ENCODE measurements at places on chromosomes 2 and 18. TPM values are rescaled to one million over a fixed set of nuclear protein-coding genes. Genes with fewer than 3 reads are reported as not detected.

DNA sequence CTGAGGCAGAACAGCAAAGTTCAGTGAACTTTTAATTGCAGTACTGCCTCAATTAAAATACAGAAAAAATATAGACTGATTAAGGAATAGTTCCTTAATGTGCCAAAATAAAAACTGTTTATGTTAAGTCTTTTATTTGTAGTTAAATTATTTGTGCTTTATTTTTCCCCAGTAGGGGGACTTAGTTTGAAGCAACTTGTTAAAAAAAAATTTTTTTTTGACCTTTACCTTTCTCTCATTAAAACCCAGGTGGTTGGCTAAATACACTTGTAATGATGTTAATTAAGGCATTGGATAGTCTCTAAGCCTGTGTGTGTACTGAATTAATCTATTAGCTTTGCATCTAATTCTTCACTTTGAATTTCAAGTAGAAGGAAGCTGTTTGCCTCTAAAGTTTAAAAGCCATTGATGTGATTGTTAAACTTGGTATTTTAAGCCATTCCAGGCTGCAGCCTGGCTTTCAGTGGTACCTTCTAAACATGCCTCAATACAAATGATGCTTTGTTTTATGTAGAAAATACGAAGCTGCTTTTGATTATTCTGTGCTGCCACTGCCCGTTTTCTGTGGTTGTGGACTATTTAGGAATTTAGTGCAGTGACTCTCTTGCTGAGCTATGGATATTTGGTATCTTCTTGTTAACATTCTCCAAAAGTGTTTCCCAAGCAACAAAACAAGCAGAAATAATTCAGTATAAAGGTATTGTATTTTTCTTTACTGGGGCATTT is 102.9 kb downstream of the TANC1 start:
- DNase-seq = no peak

- peak; percentile 38 for DNase-seq
These were observed 2.4 kb downstream of the EPAS1 start for GRCh38 chr2:46299365-46300263.

GRCh38 chr18:57922885-57923284 is 119.8 kb upstream of the ATP8B1 start:
- DNase-seq = no peak

DNA sequence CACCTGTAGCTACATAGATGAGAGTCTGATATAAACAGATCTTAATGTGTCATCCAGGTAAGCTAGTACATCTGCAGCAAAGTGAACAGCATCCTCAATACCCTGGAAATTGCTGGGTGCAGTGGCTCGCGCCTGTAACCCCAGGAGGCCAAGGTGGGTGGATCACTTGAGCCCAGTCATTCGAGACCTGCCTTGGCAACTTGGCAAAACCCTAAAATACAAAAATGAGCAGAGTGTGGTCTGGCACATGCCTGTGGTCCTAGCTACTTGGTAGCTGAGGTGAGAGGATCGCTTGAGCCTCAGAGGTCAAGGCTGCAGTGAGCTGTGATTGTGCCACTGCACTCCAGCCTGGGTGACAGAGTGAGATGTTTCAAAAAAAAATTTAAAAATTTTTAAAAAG is 233.9 kb upstream of the SP5 start:
- DNase-seq = no peak

GRCh38 chr18:48840491-48840877 is 110.3 kb downstream of the SMAD7 start:
- no peak for DNase-seq

Gene LHCGR
- total RNA-seq = not detected

Data from H4 (cell line).